ENCODE measurements at places on chromosomes 4 and X.
A peak's percentile ranks its signal among the peaks of the same experiment; 100 is the strongest.

- DNase-seq, result no peak
These were observed 103.5 kb downstream of the GPC3 start for GRCh38 chrX:133881893-133882292.

- DNase-seq, result peak; percentile 27
These were observed 1.1 kb downstream of the SLC9B2 start for GRCh38 chr4:103075435-103075893.

DNA sequence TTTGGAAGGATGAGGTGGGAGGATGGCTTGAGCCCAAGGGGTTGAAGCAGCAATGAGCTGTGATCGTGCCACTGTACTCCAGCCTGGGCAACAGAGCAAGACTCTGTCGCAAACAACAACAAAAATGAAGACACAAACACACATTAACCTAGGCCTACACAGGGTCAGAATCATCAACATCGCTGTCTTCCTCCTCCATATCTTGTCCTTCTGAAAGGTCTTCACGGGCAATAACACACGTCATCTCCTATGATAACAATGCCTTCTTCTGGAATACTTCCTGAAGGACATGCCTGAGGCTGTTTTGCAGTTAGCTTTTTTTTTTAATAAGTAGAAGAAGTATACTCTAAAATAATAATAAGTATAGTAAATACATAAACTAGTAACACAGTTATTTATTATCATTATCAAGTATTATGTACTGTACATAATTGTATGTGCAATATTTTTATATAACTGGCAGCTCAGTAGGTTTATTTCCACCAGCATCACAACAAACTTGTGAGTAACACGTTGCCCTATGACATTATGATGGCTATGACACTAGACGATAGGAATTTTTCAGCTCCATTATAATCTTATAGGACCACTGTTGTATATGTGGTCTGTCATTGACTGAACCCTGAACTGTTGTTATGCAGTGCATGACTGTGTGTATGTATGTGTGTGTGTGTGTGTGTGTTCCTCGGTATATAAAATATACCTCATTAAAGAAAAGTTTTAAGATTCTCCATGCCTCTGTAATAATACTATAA, 69.2 kb upstream of the MAML3 start:
- DNase-seq, result no peak

GRCh38 chr4:2836391-2836859, 7.2 kb upstream of the ADD1 start:
- no peak for DNase-seq

- DNase-seq, result no peak
These were observed 321.2 kb upstream of the SPOCK3 start for GRCh38 chr4:167555338-167556022.

DNA sequence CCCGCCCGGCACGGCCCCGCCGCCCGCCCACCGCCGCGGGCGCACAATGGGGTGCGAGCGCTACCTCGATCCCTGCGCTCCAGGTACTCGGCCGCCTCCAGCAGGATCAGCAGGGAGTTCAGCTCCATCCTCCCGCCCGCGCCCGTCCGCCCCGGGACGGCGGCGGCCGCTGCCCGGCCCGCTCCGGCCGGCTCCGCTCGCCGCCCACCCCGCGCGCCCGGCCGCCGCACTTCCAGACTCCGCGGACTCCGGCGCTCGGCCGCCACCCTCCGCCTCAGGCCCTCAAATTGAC, at the start of gene MXD4:
MXD4 (minus strand) TSS at position 257 of the 292 bp plus-strand sequence; CDS start at position 128, 129 bp downstream.
- DNase-seq, result no peak

GRCh38 chr4:2135083-2135482, 76.0 kb downstream of the NAT8L start:
- DNase-seq, result no peak

- DNase-seq, result no peak
These were observed 108.1 kb upstream of the IQCM start for GRCh38 chr4:149923736-149924135.

- no peak for DNase-seq
These were observed 1824.2 kb upstream of the TENM3 start for GRCh38 chr4:180418819-180419531.

- DNase-seq, result no peak
These were observed 19.9 kb upstream of the PABPC5 start for GRCh38 chrX:91414713-91415112.

GRCh38 chr4:171644430-171645057, 168.7 kb upstream of the GALNTL6 start:
- no peak for DNase-seq

DNA sequence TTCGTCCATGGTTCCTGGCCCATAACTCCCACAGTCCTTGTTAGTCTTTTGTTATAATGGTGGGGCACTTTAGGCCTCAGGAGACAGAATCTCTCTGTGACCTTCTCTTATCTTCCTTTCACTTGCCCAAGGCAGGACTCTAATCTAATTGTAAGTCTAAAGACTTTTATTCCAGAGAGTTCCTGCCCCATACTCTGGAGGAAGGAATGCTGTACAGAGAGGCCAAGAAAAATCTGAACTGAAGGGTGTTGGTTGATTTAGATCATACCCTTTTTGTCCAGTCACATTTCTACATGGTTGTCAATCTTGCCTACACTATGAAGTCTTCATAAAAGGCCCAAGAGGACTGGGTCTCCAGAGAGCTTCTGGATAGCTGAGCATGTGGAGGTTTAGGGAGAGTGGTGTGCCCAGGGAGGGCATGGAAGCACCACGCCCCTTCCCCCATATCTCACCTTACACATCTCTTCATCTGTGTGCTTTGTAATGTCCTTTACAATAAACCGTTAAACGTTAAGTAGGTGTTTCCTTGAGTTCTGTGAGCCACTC, 84.5 kb downstream of the AFF1 start:
- DNase-seq, result no peak

GRCh38 chr4:8745005-8745790, 126.4 kb downstream of the HMX1 start:
- DNase-seq, result no peak
